NCI-H1092 (cell line): ENCODE measurements at places on chromosomes 11 and 22.

GRCh38 chr11:126307706-126308105, 3.8 kb downstream of the DCPS start:
- DNase-seq: peak; percentile 36

DNA sequence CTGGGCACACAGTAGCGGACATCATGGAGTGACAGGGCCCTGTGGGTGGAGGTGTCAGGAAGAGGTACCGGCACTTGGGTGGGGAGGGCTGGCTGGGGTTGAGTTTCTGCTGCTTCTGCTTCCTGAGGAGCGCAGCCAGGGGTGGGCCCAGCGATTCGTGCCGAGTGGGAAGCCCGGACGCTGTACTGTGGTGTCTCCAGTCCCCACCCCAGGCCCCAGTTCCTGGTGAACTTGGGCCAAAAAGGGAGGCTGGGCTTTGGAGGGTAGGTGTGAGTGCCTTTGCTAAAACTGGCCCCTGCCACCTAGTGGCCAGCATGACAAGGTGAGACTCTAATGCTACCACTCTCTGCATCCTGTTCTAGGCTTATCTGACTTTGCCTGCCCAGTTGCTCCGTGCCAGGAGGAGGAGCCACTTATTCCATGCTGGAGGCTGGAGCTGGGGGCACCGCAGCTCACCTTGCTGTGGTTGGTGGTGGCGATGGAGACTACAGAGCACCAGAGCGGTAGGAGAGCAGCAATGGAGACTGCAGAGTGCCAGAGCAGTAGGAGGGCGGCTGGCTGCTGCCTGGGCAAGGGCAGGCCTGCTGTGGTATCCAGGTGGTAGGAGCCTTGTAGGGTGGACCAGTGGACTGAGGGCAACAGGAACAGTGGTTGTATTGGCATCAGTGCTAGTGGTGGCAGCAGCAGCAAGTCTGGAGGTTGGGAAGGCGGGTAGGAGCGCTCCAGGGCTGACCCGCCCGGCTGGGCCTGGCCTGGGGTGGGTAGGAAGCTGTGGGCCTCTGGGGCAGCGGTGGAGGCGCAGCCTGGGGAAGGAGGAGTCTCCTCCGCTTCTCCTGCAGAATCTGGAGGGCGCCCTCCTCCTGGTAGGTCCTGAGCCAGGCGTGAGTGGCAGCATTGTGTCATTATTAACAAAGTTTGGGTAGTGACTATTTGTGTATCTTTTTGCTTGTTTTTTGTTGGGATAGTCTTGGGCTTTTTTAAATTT, 2.2 kb upstream of the RFPL2 start:
- DNase-seq: no peak

- DNase-seq: no peak
These were observed 282.3 kb downstream of the KIRREL3 start for GRCh38 chr11:126718276-126718675.

DNA sequence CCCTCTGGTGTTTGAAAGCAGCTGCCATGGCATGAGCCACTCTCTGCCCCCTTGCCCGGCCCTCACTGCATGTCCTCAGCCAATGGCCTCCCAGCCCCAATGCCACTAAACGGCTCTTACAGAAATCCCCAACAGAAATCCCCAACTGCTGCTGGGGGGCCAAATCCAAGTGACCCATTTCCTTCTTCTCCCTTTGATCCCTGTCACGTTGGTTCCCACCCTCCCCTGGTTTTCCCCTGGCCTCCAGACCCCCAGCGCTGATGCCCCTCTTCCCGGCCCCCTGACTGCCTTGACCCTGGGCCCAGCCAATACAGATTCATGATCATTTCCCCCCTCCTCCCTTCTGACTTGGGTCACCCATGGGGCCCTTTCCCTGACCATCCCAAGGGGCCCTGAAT, 30.9 kb downstream of the IGLL1 start:
- DNase-seq: no peak

- DNase-seq: no peak
These were observed 111.0 kb downstream of the MN1 start for GRCh38 chr22:27690599-27690998.
